ENCODE measurements at places on chromosomes 11 and 22.
A peak's percentile ranks its signal among the peaks of the same experiment; 100 is the strongest.

DNA sequence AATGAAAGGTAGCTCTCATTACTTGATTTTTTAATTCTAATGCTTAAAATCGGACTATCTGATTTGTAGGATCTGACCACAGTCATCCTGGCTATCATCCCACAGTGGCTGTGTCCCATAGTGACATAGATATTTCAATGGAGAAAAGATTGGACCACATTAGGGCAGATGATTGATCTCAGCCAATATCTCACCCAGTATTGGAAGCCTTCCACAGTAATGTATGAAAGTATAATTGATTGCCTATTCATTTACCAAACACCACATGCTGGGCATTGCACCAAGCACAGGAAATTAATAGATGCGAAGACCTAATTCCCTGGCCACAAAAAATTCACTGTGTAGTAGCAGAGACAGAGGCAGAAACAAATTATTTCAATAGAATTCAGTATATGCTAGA lies 37.6 kb downstream of the FZD4 start:
- DNase-seq: no peak

DNA sequence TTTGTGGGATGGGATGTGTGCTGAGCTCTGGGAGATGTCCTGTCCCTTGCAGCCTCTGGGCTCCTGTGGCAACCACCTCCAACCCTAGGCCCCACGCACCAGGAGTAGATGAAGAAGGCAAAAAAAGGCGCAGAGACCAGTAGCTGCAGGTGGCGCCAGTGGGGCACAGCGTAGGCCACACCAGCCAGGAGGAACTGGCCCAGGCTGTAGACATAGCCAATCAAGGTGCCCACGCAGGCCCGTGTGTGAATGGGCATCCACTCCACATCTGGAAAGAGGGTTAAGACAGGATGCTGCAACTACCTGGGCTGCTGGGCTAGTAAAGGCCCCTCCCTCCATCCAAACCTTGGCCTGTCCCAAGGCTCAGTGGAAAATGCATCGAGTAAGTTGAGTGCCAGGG lies 3.0 kb downstream of the SLC22A6 start:
- no peak for DNase-seq

DNA sequence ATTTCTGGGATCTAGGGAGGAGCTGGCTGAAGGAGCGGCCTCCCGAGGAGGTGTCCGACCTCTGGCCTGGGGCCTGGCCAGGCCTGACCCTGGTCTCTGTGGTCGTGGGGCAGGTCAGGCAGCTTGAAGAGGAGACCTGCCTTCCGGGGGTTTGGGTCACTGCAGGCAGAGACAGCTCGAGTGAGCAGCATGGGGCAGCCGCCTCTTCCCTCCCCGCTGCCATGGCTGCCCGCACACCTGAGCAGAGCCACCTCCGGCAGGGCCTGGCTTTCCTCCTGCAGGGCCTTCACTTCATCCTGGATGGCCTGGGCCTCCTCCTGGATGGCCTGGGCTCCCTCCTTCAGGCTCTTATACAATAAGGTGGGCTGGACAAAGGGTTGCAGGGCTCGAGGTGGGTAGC lies 8.0 kb upstream of the NAALADL1 start:
- no peak for DNase-seq

DNA sequence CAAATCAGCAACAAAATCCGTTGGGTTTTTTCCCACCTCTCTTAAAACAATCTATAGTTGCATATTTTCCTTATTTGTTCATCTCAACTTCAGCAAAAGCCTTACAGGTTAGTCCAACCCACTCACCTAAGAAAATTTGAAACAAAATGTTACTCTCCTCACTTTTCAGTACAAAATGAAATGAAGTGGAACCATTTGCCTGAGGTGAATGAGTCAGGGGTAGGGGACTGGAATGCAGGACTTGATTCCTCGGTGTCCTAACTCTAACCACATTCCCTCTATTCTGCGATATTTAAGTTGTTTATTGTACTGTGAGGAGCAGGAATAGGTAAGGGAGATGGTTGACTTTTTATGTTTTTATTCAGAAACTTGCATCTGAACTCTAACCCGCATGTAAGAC lies 16.4 kb downstream of the ATP5MG start:
- no peak for DNase-seq

- peak; percentile 76 for DNase-seq
Observed at GRCh38 chr22:32796865-32797573, 4.5 kb upstream of the TIMP3 start.

- no peak for DNase-seq
Observed at GRCh38 chr22:26320447-26320846, 108.6 kb upstream of the ASPHD2 start.
